Stimulated activated CD4-positive, alpha-beta T cell treated with anti-CD3 and anti-CD28 coated beads, Interleukin-12 subunit alpha, Interleukin-12 subunit beta, amount 100 ng/mL, for 4 hours (primary cell): ENCODE measurements at places on chromosomes 4 and X.

- DNase-seq = no peak
Observed at GRCh38 chr4:10333942-10334341, 123.3 kb downstream of the ZNF518B start.

GRCh38 chr4:2182994-2183393 lies 58.9 kb downstream of the HAUS3 start:
- no peak for DNase-seq

- no peak for DNase-seq
Observed at GRCh38 chr4:130183096-130183495, 1087.1 kb downstream of the C4orf33 start.

DNA sequence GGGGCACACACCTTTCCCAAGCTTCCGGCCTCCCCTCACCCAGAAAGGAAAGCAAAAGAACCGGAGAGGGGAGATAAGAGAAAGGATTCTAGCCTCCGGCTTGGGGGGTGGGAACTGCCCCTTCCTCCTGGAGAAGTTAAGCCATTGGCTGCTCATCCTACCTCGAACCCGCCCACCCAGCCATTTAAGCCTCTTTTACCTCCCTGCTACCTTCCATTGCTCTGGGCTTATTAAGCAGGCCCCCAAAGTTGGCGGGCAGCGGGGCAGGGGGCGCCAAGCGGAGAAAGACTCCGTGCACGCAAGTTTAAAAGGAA lies 2.3 kb downstream of the MAML3 start:
- peak; percentile 39 for DNase-seq

DNA sequence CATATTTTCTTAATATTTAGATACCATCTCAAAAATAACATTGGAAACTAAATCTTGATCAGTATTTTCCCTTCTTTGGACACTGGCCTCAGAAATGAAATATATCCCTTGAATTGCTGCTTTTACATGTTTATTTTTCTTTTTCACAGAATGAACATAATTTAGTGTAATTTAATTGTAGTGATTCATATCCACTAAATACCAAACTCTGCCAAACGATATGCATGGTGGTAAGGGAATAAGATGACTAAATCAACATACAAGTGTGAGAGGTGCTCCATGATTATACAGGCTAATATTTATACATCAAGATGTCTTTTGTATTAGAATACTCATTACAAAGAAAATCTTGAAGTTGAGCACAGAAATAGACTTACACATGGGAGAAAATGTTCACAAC lies 216.8 kb upstream of the PACRGL start:
- DNase-seq = no peak

DNA sequence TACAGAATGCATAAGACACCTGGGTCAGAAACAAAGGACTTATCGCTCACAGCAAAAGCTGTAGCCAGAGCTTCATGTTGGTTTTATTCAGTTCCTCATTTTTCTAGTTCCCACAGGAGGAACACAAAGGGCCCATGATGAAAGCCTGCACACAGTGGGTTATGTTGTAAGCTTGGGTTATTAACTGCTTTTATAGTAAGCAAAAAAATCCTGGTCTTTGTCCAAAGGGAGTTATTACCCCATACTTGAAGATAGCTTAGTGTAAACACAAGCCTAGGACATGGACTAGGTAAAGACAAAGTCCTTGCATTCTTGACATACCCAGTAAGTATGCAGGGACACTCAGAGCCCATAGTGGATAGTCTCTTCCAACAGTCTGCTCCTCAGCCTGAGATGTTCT lies 11.7 kb downstream of the BBS12 start:
- no peak for DNase-seq

DNA sequence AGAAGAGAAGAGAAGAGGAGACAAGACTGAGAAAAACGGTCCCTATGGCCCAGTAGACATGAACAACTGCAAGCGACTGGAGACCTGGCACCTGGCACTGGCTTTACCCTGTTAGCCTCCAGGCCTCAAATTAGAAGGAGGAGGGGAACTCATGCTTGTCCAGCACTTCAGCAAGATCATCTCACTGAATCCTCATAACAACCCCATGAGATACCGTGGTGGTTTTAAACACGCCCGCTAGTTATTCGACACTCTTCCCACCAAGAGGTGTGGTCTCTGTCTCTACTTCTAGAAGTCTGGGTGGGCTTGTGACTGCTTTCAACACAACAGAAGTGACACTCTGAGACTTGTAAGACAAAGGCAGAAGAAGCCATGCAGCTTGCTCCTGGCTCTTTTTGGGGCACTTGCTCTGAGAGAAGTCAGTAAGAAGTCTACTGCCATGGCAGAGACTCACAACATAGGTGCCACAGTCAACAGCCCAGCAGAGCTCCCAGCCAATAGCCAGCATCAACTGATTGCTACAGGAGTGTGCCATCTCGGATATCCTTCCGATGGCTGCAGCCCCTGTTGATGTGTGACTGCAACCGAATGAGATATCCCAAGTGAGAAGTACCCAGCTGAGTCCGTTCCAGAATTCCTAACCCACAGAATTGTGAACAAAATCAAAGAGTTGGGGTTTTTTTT lies 34.0 kb upstream of the BCOR start:
- no peak for DNase-seq

DNA sequence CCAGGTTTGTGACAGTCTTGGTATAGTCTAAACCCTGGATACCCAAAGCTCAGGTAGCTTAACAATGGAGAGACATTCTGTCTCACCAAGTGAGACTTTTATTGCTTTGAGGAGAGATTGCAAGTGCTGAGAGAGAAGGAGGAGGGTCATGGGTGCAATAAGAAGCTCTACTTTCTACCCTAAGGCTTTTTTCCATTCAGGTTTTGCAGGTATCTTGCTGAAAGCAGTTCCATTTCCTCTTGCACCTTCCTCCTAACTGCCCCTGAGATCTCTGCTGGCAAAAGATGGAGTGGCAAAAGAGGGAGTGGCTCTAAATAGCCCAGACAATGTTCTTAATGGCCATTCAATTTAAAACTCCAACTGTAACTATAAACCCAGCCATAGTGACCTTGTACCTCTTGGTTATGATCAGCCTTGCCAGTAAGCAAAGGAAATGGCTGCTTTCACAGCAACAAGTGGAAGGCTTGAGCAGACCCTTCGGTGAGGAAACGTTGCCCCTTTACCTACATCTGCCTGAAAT lies 105.6 kb upstream of the CPEB2 start:
- DNase-seq = no peak

DNA sequence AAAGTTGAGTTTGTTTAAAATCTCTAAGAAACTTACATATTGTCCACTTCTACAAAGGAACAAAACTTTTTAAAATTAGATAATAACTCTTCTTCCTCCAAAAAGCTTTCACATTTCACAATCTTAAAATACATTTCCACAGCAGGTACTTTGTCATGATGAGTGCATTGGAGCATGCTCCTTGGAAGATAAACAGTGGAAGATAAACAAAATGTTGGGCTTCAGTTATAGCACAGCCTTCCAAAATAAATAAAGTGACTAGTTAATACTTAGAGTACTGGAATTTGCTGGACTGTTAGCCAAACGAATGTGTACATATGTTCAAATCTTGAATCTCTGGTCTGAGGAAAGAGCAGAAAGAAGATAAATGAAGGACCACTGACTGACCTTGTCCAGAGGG lies 54.9 kb upstream of the PDE5A start:
- no peak for DNase-seq

DNA sequence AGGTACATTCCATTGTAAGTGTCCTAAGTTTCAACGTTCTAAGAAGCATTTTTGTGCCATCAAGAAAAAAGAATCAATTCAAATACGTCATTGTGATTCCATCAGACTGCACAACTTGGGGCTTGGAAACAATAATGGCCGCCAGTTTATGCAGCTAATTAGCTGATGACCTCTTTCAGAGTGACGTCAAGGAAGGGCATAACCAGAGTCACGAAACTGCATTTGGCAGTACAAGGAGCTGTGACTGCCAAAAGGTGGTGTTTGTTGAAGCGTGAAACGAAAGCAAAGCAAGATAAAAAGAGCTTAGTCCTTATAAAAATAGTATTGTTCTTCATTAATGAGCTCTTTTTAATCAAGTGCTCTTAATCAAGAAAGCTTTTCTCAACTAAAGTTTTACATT lies 81.1 kb upstream of the SH3RF1 start:
- no peak for DNase-seq

- DNase-seq = no peak
Observed at GRCh38 chr4:37138019-37138653, 106.4 kb upstream of the NWD2 start.

DNA sequence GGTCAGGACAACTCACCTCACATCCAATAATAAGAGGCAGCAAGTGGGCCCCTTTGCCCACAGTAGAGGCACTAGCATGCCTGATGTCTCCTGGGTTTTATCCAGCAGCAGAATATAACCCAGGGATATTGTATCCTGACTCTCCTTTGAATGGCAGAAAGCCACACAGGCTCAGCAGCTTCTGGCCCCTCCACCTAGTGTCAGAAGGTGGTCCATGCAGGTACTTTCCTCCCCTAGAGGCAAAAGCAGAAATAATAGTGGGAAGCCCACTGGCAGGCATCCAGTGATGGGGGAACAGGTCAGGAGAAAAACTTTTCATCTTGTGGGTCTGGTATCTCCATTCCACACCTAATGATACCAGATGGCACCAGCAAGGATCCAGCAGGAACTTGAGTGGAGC lies 75.5 kb upstream of the IRS4 start:
- DNase-seq = no peak

DNA sequence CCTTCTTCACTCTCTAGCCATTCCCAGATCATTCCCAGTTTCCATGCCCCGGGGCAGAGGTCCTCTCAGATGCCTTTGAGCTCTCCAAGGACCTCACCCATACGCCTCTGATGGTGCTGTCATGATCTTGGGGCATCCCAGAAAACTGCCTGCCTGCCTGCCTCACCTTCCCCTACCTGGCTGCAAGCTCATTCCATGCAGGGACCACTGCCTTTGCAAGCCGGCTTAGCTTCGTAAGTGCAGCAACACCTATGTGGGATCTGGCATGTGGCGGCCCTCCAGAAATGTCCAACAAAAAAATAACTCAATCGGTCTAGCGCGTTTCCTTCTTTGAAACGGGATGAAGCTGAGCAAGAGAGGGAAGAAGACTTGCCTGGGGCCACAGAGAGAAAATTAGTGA lies 53.0 kb downstream of the C4orf50 start:
- no peak for DNase-seq

GRCh38 chr4:169658975-169659715 lies 38.8 kb downstream of the CLCN3 start:
- DNase-seq = no peak

DNA sequence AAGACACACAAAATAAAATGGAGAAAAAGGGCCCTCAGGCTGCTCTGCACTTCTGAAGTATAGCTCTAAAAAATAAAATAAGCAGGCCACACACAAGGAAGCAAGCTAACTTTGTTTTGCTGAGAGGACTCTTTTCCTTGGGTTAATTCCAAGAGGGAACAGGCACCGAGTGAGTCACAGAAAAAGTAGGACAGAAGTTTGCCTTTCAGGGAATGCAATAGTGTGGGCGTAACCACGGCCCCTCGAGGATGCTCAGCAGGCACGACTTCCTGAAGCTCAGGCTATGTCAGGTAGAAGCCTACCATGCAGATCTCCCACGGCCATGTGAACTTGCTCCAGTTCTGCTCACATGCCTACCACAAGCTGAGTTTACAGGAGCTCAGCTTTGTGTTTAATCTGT lies 22.1 kb downstream of the PPP1R2C start:
- no peak for DNase-seq

DNA sequence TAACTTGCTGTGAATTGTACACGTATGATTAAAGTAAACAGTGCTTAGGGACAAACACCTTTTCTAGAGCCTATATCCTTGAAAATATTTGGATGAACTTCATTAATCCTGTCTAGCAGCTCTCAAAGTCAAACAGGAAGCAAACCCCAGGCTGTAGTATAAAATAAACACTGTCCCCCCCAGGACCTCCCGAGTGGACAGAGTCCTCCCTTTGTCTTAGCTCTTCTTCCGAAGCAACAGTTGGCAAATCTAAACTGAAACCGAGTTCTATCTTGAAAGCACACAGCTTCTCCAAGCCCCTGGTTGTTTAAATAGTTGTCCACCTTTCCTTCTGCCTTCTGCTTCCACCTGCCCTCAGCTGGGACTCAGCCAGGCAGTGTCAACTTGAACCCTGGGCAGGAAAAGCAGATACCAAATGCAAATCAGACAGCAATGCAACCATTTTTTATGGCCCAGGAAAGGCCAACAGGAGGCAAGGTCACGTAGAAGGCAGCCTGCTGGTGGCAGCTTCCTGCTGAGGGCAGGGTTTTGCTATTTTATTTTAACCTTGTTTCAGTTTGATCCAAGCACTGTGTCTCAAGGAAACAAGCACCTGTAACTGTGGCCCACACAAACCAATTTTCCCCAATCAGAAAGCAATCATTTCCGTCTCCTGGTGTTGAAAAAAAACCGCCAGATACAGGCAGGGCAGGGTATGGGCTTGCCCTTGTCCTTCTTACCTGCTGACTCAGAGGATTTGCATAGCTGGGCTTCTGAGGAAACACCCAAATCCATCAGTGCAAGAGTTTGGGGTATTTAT lies 110.3 kb upstream of the KIT start:
- no peak for DNase-seq

- DNase-seq = no peak
Observed at GRCh38 chr4:26083987-26084386, 170.0 kb downstream of the SMIM20 start.
